ENCODE measurements at places on chromosomes 2 and 18. TPM values are rescaled to one million over a fixed set of nuclear protein-coding genes. Genes with fewer than 3 reads are reported as not detected.

GRCh38 chr2:7611750-7612149 lies 694.5 kb downstream of the RNF144A start:
- DNase-seq = no peak

DNA sequence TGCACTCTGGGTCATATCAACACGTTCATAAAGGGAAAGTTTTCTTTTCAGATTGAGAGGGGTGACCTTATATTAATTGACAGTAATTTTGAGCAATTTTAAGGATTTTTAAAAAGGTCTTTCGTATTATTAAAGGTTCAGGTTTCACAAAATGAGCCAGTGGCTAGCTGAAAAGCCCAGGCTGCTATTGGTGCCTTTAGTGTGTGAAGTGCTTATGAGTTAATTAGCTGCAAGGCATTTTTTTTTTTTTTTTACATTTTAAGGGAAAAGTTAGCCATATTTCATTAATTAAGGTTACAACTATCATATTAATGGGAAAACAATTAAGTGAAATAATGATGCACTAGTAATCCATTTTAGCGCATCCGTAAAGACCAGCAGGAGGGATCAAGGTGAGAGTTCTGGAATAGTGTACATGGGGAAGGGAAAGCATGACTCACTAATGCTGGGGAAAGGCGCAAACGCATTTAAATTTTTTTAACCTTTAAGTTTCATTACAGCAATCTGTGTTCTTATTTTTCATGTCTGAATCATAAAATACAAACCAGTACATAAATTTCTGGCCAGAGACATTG lies 200.0 kb downstream of the ZNF407 start:
- DNase-seq = no peak

DNA sequence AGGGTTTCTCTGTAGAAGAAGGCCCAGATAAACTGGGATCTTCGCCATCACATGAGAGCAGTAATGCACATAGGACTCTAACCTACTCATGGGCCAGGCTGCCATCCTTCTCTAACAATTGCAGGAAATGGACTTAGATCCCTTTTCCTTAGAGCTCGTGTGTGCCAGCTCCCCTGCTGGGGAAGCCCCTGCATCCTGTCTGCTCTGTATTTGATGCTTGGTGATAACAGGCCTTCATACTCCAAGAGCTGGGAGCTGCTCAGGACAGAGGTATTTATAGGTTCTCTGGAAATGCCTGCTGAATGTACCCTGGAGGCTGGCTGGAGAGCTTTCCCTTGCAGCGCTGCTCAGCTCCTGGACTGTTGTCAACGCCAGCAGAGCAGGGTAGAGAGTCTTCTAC lies 249.6 kb downstream of the MTX2 start:
- DNase-seq = no peak

GRCh38 chr2:16713011-16713423 lies 47.4 kb upstream of the CYRIA start:
- no peak for DNase-seq

The LOXHD1 gene
- not detected for total RNA-seq

DNA sequence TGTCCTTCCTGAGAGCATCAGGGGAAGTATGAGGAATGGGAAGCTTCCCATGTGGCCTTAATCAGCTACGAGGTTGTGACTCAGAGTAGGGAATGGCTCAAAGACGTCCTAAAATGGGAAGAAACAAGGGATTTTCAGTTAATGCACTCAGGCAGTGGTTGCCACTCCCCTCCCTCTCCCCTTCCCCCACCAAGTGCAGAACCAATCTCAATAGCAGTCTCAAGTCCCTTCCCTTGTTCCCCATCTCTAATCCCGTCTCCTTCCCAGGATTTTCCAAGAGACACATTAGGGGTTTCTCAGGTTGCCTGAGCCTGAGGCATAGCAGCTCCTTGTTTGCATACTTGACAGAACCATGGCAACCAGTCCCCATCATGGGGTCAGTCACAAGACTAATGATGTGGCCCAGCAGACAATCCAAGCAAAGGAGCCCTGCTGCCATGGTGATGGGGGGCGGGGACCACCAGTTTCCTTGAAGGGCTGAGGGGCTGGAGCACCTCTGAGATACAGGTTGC lies 18.2 kb upstream of the RESP18 start:
- DNase-seq = no peak

- DNase-seq = no peak
Observed at GRCh38 chr2:239767021-239767905, 257.9 kb downstream of the NDUFA10 start.
